ENCODE measurements at places on chromosomes 7 and 10.

DNA sequence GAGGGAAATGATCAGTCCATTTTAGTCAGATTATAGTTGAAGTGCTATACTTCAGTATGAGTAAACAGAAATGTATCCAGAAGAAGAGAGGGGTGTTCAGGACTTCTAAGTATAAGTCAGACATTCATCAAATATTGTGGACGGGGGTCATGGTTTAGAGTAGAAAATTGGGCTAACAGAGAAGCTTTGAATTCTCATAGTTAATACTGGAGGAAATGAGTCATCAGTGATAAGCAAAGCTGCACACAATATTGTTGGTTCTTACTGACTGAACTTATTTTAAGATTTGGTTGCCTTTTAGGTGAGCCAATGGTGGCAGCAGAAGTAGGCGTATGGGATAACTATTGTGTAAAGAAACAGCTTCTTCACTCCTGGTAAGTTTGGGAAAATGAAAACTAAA, 1.7 kb upstream of the SUMF2 start:
- peak; percentile 86 for DNase-seq

GRCh38 chr10:112792487-112793201, 157.4 kb upstream of the TCF7L2 start:
- DNase-seq: no peak

GRCh38 chr7:10724449-10724848, 249.2 kb upstream of the PHF14 start:
- DNase-seq: no peak

GRCh38 chr7:113331155-113331898, 213.0 kb upstream of the SMIM30 start:
- no peak for DNase-seq

DNA sequence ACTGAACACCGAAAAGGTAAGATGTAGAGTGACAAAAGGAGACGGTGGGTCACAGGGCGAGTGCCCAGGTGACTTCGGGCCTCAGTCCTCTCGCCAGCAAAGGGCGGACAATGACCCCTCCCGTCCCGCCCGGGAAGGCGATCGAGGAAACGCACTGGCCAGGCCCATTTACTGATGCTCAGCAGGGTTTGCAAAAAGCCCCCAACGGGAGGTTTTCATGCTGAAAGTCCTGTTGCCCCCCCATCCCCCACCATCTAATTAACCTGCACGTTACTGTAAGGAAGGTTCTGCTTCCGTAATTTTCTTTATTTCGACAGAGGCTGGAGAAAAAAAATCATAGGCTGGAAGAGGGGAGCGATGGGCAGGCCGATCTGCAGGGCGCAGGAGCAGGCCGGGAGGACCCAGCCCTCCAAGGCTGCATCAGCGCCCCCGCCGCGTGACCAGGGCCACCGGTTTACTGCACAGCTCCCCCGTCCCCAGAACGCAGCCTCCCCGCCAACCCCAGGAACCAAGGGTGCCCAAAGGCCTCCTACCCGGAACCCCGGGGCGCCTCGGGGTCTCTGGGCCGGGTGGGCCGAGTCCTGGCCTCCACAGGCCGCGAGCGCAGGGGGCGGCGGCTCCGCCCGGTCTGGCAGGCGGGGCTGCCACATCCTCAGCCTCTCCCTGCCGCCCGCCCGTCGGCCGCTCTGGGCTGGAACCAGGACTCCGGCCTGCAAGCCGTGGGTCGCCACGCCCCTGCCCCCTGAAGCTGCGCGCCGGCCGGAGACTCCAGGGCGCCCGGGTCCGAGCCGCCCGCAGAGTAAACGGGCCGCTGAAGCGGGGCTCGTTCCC, 613 bp downstream of the OAT start:
- peak; percentile 69 for DNase-seq

- DNase-seq: no peak
Observed at GRCh38 chr10:43131256-43131655, 7.0 kb upstream of the CSGALNACT2 start.

DNA sequence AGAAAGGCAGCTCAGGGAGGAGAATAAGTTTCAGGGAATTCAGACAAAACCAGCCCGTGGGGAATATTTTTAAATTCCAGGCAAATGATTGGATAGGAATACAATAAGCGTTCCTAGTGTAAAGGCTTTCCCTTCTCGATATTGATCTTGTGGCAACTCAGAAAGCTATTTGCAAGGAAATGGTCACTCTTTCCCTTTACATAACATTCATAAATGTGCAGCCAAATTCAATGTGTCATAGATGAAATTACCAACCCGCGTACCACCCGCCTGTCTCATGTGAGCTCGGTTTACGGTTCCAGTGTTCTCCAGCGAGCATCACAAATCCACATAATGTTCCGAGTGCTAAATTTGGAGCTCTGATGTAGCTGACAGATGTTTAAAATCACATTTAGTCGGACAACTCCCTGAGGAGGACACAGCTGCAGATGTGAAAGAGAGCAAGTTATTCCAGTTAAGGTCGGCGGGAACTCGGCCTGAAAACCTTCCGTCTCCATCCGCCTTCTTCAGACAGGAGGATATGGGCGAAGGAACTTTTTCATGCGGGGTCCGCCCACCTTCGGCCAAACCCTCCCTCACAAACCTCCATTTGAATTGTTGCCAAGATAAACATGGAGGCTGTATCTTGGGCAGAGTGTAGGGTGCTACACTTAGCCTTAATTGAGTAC, 327.0 kb downstream of the RNLS start:
- DNase-seq: no peak

DNA sequence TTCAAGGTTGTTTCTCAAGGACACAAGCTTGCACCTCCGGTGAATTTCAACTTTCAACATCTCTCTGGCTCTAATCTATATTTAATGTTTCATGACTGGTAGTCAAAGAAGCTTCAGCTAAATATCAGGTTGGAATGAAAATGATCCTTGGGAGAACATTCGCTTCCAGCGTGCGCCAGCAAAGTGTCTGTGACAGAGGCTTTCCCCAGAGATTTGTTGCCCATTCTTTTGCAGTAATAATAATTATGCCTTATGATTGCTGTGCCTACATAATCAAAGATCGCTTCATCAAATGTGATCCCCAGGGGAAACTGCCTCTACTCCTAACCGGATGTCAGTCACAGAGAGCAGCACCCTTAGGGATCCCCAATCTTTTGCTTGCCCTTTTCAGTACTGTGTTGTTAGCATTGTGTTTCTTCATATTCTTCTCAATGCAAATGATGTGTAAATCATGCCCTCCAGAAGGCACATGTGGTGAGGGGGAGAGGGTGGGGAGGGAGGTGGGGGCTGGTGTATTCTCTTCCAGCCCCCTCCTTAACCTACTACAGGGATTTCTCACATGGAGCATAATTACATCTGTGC, 30.5 kb downstream of the FZD1 start:
- DNase-seq: no peak

DNA sequence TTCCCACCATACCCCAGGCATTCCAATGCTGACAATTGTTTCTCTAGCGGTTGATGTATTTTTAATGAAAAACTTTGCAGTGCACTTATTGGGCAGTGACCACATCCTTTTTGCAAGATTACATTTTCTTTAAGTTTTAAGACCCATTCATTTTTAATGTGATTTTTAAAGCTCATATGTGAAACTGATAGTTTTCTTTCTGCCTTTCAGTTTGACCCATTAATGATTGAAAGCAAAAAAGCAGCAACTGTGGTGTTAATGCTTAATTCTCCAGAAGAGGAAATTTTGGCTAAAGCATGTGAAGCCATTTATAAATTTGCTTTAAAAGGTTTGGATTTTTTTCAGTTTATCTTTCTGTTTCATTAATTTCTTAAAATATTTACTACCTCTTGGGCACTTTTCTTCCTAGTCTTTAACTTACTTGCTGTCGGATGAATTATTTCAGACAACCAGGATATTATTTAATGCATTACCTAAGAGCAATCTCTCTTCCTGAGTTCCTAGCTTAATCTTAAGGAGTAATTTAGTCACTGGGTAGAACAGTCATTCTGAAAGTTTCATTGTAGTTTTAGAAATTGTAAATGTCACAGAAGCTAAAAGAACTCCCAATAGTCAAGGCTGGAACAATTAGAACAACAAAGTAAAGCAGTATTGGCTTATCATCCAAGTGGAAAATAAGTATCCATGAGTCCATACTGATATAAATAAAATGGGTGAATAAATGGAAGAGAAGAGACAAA, 18.3 kb downstream of the ARMC3 start:
- DNase-seq: no peak

DNA sequence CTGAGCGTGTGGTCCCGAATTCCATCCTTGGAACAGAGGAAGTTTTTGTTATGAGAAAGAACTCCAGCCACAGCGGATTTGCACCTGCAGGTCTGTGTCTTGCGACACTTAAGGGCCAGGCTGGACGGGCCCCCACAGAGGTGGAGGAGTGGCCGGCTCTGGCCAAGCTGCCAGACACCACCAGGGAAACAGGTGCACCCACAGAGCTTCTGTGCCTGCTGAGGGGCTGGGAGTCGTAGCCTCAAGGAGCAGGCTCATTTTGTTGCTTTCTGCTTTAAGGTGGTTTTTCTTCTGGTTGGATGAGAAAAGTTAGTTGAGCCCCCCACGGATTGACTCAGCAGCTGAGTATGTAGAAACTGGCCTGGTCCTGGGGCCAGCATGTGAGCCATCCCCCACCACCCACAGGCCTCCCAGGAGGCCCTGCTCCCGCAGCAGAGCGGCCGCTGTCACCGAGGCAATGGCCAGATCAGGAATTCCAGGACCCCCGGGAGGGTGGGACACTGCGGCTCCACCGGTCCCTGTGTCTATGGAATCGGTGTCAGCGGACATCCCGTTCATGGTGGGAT, 41.9 kb downstream of the NKX6-2 start:
- DNase-seq: no peak

DNA sequence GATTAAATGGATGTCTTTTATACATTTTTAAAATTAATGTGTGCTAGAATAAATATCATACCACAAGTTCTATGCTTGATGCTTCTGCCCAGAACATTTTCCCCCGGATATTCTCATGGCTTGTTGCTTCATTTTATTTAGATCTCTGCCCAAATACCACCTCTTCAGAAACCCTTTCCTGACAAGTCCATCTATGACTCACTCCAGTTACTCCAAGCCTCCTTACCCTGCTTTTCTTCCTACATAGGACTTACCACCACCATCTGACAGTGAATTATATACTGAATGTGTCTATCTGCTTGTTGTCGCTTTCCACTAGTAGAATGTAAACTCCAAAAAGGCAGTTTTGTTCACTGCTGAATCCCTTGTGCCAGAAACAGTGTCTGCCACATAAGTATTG, 19.1 kb upstream of the ERVW-1 start:
- DNase-seq: peak; percentile 27

DNA sequence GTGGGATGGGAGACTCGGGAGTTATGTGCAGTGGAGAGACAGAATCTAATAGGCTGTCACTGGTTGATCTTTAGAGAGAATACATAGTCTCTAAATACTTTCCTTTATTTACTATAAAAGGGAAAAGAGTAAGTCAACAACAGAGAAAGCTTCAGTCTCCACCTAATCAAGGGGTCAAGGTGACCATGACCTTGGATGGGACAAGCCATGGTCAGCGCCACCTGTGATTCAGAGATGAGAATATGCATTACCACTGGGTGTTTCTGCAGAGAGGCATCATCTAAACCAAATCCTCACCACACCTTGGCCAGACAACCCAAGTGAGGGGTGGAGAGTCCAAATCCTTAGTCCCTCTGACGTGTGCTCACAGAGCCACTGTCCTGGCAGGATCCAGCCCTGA, 39.9 kb downstream of the TNS3 start:
- no peak for DNase-seq

GRCh38 chr7:11592699-11593098, 239.3 kb downstream of the THSD7A start:
- no peak for DNase-seq

GRCh38 chr7:107661865-107662379, 1.3 kb downstream of the SLC26A4 start:
- DNase-seq: no peak

- no peak for DNase-seq
Observed at GRCh38 chr7:15508258-15508657, 53.6 kb downstream of the AGMO start.

DNA sequence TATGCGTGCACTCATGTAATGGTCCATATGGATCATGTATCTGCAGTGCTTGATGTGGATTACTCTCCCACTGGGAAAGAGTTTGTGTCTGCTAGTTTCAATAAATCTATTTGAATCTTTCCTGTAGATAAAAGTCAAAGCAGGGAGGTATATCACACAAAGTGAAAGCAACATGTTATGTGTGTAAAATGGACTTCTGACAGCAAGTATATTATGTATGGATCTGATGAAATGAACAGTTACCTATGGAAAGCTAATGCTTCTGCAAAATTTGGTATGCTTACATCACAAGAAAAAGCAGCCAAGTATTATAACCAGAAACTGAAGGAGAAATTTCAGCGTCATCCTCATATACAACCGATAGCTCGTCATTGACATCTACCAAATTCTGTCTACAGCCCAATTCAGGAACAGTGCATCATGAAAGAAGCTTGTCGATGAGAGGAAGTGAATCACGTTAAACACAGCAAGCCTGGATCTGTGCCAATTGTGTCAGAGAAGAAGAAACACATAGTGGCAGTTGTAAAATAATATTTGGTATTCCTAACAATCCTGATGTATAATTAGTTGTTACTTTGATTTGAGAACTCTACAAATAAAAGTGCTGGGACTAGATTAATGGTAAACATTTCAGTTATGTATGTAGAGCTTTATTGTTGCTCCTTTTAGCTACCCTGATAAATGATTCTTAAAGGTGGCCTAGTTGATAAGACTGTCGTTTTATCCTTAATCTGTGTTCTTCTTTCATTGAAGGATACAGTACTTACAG, 14.2 kb upstream of the SYPL1 start:
- DNase-seq: peak; percentile 96

- no peak for DNase-seq
Observed at GRCh38 chr7:117273814-117274225, 49.0 kb downstream of the WNT2 start.

DNA sequence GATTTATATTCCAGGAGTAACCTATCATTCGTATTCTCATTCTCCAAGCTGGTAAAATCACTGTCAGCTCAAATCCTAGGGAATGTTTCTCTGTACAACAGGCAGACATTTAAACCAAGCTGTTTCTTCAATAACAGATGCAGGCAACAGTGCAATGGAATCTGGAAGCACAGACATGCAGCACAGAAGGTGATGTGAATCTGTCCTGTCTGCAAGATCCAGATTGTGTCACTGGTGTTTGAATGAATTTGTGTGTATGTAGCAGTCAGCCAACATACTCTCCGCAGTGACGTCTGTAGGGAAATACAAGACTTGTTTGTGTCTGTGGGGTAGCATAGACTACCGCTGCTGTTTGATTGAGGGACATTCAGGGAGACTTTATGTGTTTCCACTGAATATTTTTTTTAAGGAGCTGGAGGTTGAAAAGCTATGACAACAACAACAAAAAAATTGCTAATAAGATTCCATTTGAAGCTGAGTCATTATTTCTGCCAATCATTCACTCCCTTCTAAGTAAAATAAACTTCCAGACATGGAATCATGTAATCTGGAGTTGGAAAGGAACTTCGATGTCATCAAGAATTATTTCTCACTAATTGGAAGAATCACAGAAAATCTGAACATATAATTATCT, 122.9 kb upstream of the MYO3A start:
- no peak for DNase-seq

GRCh38 chr10:114526504-114527238, 122.4 kb upstream of the AFAP1L2 start:
- DNase-seq: peak; percentile 92
